Stimulated activated CD8-positive, alpha-beta memory T cell treated with anti-CD3 and anti-CD28 coated beads, Interleukin-12 subunit alpha, Interleukin-12 subunit beta, amount 100 ng/mL, for 4 hours (primary cell): ENCODE measurements at places on chromosomes 5 and 9.

DNA sequence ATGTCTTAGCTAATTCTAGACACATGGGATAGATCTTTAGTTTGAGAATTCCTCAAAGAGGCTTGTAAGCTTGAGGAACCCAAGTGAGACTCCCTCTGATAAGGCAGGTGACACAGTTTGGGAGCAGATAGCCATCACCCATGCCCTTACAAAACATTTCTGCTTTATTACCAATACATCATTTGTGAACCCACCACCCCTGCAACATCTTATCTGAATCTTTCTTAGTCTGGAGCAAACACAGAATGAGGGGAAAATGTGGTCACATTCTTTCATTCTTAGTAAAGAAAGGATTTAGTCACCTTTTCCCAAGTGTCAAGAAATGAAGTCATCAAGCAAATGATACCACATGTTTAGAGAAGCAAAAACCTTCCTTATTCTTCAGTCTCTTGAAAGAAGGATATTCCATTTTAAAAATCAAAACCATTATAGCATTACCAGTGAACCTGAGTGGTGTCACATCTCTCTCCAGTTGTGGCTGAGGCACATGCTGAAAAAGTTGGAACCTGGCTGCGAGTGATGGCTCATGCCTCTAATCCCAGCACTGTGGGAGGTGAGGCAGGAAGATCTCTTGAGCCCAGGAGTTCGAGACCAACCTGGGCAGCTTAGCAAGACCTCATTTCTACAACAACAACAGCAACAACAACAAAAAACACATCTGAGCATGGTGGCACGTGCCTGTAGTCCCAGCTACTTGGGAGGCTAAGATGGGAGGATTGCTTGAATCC is 65.9 kb downstream of the PRKACG start:
- DNase-seq, result no peak

DNA sequence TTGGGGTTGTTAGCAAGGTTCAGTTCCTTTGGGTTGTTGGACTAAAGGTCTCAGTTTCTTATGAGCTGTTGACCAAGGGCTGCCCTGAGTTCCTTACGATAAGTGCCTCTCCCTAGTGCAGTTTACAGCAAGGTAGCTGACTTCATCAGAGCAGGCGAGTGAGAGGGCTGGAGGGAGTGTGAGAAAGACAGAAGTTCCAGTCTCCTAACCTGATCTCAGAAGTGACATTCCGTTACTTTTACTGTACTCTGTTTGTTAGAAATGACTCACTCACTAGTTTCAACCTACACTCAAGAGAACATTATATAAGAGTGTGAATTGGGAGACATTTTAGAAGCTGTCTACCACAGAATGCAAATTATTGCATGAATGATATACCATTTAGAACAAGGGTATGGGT is 21.2 kb upstream of the IL31RA start:
- DNase-seq, result no peak

- no peak for DNase-seq
These were observed 215.3 kb downstream of the TLR4 start for GRCh38 chr9:117919538-117919937.

- DNase-seq, result no peak
These were observed 414.1 kb downstream of the MLLT3 start for GRCh38 chr9:20208226-20208625.

GRCh38 chr9:93307468-93308157 is 123.7 kb downstream of the WNK2 start:
- DNase-seq, result no peak

DNA sequence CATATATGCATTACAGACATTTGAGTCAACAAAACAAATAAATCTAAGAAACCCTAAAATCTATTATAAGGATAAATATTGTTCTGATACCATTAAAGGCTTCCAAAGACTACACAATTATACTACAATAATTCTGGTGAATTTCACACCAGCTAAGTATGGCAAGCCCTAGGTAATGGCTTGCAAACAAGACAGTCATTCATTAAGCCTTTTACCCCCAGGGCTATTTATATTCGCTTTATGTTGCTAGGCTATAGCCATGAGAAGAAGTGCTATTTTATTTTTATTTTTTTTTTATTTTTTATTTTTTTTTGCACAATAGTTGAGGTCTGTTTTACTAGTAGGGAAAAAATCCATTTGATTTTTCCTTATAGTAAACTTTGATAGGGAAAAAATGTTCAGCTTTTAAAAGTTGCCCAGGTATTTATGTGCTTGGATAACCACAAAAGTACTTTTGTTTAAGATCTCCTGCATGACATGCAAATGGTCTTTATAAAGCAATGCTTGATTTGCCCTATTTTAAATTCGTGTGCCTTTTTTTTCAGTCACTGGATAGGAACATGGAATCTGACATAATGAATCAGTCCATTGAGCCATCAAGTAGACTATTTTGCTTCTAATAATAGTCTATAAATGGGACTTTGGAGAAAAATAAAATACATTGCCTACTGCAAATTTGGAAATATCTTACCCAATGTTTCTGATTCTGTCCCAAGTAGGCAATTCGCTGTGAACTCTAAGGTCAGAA is 946.3 kb upstream of the COX7C start:
- no peak for DNase-seq

DNA sequence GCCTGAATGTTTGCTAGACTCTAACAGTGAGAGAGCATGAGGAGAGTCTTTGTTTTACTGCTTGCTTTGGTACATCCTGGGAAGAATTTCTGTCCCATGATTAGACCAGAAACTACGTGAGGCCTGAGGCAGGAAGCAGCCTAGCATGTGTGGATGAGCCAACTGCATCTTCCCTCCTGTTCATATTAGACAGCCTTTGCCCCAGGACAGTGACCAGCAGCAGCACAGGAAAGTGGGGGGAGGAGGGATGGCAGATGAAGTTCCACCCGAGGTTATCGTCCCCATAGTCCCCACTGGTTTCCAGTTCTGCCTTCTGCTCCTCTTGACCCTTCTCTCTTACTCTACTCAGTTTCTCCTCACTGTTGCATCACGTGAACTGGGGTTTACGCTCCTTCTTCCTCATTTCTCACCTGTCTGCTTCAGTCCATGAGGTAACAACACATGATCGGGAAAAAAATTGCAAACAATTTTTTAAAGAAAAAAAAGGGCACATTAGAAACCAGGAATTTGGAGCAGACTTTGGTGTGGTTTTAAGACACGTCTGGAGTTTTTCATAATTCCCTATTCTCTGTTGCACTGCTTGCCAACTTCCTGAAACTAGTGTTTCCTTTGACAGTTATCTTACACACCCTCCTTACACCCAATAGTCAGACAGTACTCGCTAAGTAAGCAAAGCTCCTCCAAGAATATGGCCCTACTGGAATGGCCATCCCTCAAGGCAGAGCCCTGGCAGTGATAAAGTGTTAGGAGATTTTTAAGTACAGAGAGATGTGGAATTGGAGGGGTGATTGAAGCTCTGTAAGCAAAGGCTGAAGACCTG is 84.1 kb downstream of the SNX18 start:
- DNase-seq, result no peak

DNA sequence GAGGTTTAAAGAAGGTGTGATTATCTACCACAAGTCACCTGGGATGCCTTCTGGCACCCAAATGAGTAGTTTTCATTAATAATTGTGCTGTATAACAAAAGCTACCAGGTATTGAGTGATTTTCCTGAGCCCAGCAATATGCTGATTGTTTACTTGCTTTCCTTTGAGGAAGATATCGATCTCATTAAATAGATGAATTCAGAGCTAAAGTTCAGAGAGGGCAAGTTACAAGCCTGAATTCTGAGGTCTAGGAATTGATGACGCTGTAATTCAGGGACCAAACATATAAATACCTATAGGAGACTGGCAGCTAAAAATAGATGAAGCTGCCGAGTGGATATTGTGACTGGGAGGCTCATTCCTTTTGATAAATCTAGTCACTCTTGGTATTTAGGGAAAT is 1.1 kb downstream of the ERCC6L2 start:
- no peak for DNase-seq

GRCh38 chr5:147200004-147200403 is 34.8 kb upstream of the STK32A start:
- no peak for DNase-seq

DNA sequence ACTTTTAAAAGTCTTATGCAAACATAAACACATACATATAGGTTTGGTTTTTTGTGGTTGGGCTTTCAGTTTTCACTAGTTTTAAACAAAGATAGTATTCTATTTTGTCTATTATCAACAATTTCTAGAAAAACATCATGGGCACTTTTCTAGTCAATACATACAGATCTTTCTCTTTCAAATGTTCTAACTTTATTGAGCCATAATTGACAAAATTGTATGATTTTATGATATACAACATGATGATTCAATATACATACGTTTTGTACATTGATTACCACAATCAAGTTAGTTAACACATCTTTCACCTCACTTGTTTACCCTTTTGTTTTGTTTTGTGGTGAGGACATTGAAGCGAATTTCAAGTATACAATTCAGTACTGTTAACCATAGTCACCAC is 265.9 kb downstream of the MCTP1 start:
- no peak for DNase-seq

GRCh38 chr5:58759745-58760144 is 176.9 kb downstream of the RAB3C start:
- DNase-seq, result no peak

DNA sequence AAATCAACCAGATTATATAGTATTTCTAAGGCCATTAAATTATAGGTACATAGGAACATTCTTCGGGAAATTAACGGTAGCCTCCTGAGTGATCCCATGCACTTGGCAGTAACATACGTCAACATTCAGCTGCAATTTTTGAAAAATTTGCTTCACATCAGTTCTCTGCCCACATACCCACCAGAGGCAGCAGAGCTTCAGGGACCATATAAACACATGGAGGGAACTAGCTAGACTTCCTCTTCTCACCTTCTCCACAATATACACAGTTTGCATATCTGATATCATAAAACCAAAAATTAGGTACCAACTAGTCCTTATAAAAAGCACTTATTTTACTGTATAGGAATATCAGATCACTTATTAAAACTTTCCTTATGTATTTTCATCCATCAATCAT is 4.8 kb downstream of the PSIP1 start:
- no peak for DNase-seq

DNA sequence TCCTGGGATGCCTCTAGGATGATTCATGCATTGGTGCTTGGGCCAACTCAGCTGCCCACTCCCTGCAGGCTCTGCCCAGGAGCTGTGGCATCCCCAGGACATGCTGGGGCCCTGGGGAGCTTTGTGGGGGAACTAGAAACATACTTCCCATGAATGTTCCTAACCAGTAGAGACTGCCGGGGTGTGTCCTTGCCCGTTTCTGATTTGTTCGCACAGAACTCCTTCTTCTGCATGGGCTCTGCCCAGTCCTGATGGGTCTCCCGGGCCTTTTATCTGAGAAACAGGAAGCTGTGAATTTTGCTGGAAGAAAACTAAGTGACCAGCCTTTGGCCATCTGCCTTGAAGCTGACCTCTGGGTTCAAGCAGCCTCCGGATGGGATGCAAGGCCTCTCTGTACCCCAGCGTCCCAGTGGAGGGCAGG is 71.6 kb upstream of the RNU6ATAC start:
- DNase-seq, result no peak

DNA sequence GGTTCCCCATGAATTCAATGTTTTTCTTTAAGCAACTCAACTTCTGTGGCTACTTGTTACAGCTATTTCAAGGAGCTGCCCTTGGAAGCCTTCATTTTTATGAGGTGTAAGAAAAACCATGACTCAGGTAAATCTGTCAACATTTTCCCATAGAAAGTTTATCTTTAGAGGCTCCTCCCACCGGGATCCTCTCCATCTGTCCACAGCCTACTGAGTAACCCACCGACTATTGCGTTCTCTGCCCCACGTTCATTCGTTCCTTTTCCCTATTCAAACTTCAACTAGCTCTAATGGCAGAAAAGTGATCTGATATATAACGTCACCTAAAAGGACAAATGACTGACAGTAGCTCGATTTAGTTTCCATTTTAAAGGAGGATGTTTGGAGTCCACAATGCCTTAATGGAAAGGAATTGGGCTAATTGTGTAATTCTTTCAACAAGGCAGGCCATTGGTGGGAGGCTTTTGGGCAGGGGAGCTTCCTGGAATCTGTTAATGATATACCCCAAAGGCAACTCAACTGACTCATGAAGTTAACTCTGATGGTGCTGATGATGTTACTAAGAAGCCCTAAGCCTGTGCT is 29.3 kb upstream of the NR3C1 start:
- no peak for DNase-seq

- no peak for DNase-seq
These were observed 1640.9 kb upstream of the C9orf72 start for GRCh38 chr9:29214154-29214689.

DNA sequence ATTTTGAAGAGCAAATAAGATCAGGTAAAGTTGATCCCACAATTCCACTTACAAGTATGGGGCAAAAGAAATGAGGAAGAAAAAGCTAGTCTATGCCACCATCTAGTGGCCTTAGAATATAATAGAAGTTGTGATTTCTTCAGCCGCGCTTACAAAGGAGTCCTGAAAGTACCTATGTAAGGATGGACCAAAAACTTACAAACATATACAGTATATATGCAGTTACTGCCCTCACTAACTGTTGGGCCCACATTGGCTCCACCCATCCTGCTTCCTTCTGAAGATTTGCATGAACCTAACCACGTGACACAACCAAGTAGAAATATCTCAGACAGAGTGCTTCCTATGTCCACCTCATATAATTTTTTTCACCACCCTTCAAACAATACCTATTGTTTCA is 11.7 kb upstream of the OR13D1 start:
- DNase-seq, result no peak

GRCh38 chr5:135182675-135183074 is 148.6 kb upstream of the PITX1 start:
- DNase-seq, result no peak

DNA sequence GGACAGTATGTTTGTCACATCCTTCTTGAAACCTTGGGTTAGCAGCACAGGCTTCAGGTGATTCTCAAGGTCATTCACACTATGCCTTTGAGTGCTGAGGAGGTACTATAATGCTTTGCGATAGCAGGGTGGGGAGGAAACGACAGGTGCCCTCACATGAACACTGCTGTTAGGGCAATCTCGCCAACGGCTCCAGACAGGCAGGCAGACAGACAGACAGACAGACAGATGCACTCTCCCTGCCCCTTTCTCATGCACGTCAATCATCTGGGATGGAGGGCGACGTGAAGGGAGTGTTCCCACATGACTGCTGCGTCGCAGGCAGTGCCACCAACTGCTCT is 82.9 kb downstream of the RAPGEF1 start:
- no peak for DNase-seq

GRCh38 chr5:150570333-150570732 is 62.4 kb downstream of the NDST1 start:
- no peak for DNase-seq

GRCh38 chr9:120353506-120353905 is 226.5 kb downstream of the CDK5RAP2 start:
- no peak for DNase-seq

- DNase-seq, result no peak
These were observed 3.2 kb upstream of the ANXA1 start for GRCh38 chr9:73148447-73148937.

- DNase-seq, result no peak
These were observed 62.2 kb upstream of the PPARGC1B start for GRCh38 chr5:149667829-149668330.

- DNase-seq, result no peak
These were observed 532.2 kb upstream of the TUSC1 start for GRCh38 chr9:26210338-26210851.

GRCh38 chr9:109498195-109499092 is at the start of gene PTPN3:
TSS of gene PTPN3 (minus strand) at chr9:109498307. CDS start at chr9:109463434, 34,873 bp downstream.
- DNase-seq, result no peak
